Jurkat, Clone E6-1 (cell line): ENCODE measurements at places on chromosomes 11 and 22.

DNA sequence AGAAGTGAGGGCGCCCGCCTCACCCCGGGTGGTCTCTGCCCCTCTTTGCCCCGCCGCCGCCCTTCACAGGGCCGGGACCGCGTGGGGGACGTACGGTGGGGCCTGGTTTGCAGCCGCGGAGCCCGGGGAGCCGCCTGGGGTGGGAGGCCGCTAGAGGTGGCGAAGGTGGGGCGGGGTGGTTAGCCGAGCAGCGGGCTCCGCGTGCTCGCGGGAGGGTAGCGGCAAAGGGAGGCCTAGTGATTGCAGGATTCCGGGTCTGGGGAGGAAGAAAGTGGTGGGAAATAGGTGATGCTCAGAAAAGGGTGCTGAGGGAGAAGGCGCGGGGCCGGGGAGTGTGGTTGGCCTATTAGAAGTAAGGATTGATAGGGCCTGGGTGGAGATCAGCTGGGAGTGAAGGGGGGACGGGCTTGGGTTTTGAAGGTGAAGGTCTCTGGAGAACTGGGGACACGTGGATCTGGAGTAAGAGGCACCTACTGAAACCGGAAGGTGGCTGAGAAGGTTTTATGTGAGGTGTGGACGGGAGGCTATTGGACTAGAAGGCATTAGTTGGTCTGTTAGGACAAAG lies 571 bp downstream of the FAR1 start:
- peak; percentile 21 for DNase-seq

GRCh38 chr22:30397656-30398635 lies 1.1 kb downstream of the SEC14L2 start:
- no peak for DNase-seq

DNA sequence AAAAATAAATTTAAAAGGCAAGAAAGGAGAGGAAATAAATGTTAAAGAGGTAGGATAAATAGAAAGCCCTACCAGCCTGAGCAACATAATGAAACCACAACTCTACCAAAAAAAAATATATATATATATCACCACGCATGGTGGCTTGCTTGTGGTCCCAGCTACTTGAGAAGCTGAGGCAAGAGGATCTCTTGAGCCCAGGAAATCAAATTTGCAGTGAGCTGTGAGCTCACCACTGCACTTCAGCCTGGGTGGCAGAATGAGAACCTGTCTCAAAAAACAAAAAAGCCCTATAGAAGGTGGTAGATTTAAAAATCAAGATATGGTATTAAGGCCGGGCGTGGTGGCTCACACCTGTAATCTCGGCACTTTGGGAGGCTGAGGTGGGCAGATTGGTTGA lies 10.5 kb downstream of the NUCB2 start:
- peak; percentile 60 for DNase-seq

- no peak for DNase-seq
Observed at GRCh38 chr11:123483058-123483457, 53.0 kb downstream of the GRAMD1B start.
